Bronchus fibroblast of lung (primary cell): ENCODE measurements at places on chromosomes 2 and 18. TPM values are rescaled to one million over a fixed set of nuclear protein-coding genes. Genes with fewer than 3 reads are reported as not detected.

LONRF2 gene
- total RNA-seq = under 0.01 TPM in 2 replicates

IL36RN gene
- total RNA-seq = not detected in 2 replicates

OR6B2 gene
- not detected in 2 replicates for total RNA-seq

ID2 gene
- total RNA-seq = 26.3 and 27.2 TPM in 2 replicates

CD28 gene
- total RNA-seq = not detected in 2 replicates

SP9 gene
- not detected in 2 replicates for total RNA-seq

INHA gene
- not detected in 2 replicates for total RNA-seq

UGT1A7 gene
- not detected in 2 replicates for total RNA-seq

CCDC178 gene
- total RNA-seq = 0.59 TPM in 1 of 2 replicates, not detected in the other

CLHC1 gene
- 2.7 and 3.7 TPM in 2 replicates for total RNA-seq

AQP12A gene
- total RNA-seq = not detected in 2 replicates

LYPD6B gene
- under 0.01 TPM in 1 of 2 replicates, not detected in the other for total RNA-seq

CHRNA1 gene
- total RNA-seq = 0.15 and 0.34 TPM in 2 replicates

RAB17 gene
- total RNA-seq = under 0.01 and 0.67 TPM in 2 replicates

SERPINE2 gene
- total RNA-seq = 14.0 and 14.4 TPM in 2 replicates

SIX3 gene
- total RNA-seq = not detected in 2 replicates

DAPL1 gene
- total RNA-seq = not detected in 2 replicates

MROH2A gene
- total RNA-seq = not detected in 2 replicates

FEV gene
- not detected in 2 replicates for total RNA-seq

SIX2 gene
- total RNA-seq = under 0.01 and 0.17 TPM in 2 replicates

KIDINS220 gene
- 20.1 and 23.2 TPM in 2 replicates for total RNA-seq

COL3A1 gene
- 583 and 652 TPM in 2 replicates for total RNA-seq

SERPINB4 gene
- total RNA-seq = not detected in 2 replicates

RGPD6 gene
- total RNA-seq = 2.7 and 5.2 TPM in 2 replicates

FOXD4L1 gene
- total RNA-seq = not detected in 2 replicates

SLC66A2 gene
- total RNA-seq = 26.6 and 29.6 TPM in 2 replicates

UPP2 gene
- not detected in 2 replicates for total RNA-seq

CAPN13 gene
- not detected in 2 replicates for total RNA-seq

GAREM2 gene
- total RNA-seq = 0.34 and 0.45 TPM in 2 replicates

NFATC1 gene
- total RNA-seq = 2.5 and 2.7 TPM in 2 replicates

TTC27 gene
- 19.2 and 20.7 TPM in 2 replicates for total RNA-seq

ANTXR1 gene
- 23.8 and 24.5 TPM in 2 replicates for total RNA-seq

VWA3B gene
- total RNA-seq = not detected in 2 replicates

PSMA8 gene
- not detected in 2 replicates for total RNA-seq

CD207 gene
- total RNA-seq = not detected in 2 replicates

MLPH gene
- 26.6 and 27.2 TPM in 2 replicates for total RNA-seq

MTCL1 gene
- 14.3 and 18.2 TPM in 2 replicates for total RNA-seq

CLEC4F gene
- total RNA-seq = not detected in 2 replicates

FAM228A gene
- total RNA-seq = 0.34 and 1.5 TPM in 2 replicates

UGT1A8 gene
- total RNA-seq = not detected in 2 replicates

SEPTIN10 gene
- 51.0 and 58.0 TPM in 2 replicates for total RNA-seq

LRRC30 gene
- total RNA-seq = not detected in 2 replicates

CCBE1 gene
- total RNA-seq = 52.3 and 55.1 TPM in 2 replicates

DNAH6 gene
- total RNA-seq = under 0.01 and 0.34 TPM in 2 replicates

C2orf81 gene
- total RNA-seq = 2.4 and 3.7 TPM in 2 replicates

WDR33 gene
- total RNA-seq = 12.9 and 14.6 TPM in 2 replicates

SYT4 gene
- total RNA-seq = not detected in 2 replicates

DIPK1C gene
- total RNA-seq = not detected in 2 replicates

CPLX4 gene
- total RNA-seq = not detected in 2 replicates

RTP5 gene
- not detected in 2 replicates for total RNA-seq

D2HGDH gene
- total RNA-seq = 10.3 and 11.0 TPM in 2 replicates

GLI2 gene
- total RNA-seq = 6.2 and 12.3 TPM in 2 replicates

PGAP1 gene
- total RNA-seq = 1.5 and 2.5 TPM in 2 replicates

RGPD4 gene
- not detected in 2 replicates for total RNA-seq

CD8B2 gene
- not detected in 2 replicates for total RNA-seq

GAL3ST2 gene
- not detected in 2 replicates for total RNA-seq

TOGARAM2 gene
- total RNA-seq = under 0.01 TPM in 1 of 2 replicates, not detected in the other

OBSL1 gene
- 32.0 and 32.1 TPM in 2 replicates for total RNA-seq
